MG63 (cell line): ENCODE measurements at places on chromosomes 5 and 9. TPM values are rescaled to one million over a fixed set of nuclear protein-coding genes. Genes with fewer than 3 reads are reported as not detected.

DNA sequence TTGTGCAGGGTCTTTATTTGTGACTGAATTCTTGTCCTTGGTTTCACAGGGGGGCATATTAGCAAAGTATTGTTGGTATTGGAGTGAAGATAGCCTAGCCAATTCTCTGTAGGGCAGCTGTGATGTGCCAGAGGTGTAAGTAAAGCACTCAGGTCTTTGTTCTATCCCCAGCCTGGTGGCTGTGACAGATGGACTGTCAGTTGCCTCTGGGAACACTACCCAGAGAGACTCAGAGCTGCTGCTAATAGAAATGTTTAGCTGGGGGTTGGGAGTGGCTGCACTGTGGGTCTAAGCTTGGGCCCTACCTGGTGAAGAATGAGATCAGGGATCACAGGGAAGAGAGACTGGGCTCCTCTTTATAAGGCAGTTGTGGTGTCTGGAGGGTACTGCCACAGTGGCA is 1006.5 kb upstream of the TYRP1 start:
- DNase-seq: no peak

DNA sequence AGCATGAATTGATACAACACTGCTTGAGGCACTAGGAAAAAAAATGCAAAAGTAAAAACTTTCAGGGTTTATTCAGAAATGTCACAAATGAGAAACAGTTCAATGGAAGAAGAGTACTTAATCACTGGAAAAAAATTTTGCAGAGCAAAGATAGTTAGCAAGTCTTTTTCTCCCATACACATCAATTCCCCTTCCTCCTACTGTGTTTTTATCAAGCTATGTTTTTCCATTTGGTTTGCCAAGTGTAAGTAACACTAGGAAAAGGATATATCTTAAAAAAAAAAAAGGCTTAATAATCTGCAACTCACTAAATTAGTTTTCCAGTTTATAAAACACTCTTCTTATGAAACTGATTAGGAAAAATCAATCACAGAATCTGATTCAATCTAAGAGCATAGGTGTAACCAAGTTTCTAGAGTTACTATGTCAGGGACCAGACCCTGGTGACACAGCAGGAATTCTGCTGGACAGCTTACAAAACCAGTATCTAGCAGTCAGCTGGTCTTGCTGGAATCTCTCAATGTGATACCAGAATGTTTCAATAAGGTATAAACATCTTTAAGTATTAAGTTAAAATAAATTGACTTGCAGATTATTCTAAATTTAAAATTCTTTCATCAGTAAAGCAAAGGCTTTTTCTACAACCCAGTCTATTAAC is 34.7 kb downstream of the RNF145 start:
- no peak for DNase-seq

DNA sequence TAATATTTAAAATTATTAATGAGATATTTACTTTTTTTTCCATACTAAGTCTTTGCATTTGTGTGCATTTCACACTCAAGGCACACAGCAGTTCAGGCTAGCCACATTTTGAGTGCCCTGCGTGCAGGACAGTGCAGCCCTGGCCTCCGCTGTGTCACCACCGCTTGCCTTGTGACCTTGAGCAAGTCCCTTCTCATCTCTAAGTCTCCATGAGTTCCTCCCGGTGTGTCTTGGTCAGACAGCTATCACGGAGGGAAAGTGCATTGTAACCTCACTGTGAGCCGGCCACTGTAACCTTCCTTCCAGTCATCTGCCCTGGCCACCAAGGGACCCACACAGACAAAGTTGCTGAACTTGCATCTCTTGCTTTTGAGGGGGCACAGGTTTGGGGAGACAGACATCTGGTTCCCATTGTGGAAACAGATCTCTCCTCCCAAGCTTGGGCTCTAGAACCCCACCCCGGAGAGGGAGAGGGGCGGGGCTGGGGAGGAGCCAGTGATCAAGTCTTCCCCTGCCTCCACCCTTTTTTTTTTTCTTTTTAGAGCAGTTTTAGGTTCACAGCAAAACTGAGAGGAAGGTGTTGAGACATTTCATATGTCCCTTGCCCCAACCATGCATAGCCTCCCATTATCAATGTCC is 96.8 kb downstream of the C9orf50 start:
- DNase-seq: no peak

GRCh38 chr5:102975457-102976182 is 144.3 kb downstream of the GIN1 start:
- DNase-seq: no peak

DNA sequence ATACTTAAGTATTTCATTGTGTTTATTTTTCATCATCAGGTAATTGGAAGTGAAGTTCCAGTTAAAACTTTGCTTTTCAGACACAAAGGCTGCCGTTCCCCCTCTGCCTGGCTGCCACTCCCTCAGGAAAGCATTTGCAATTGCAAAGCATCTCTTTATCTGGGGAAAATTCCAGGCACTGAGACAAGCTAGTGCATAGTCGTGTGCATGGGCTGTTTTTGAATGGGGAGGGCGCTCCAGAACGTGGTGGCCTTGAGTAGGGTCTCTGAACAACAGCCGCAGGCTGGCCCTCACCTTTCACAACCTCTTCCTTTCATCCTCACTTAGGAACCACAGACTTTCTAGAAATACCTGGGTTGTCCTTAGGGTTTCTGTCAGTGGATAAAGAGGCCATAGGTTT is 285.1 kb upstream of the ADAMTS16 start:
- DNase-seq: no peak

GRCh38 chr5:95791751-95792150 is 30.8 kb downstream of the GLRX start:
- no peak for DNase-seq

- no peak for DNase-seq
Observed at GRCh38 chr5:172807766-172808311, 26.2 kb upstream of the ERGIC1 start.

DNA sequence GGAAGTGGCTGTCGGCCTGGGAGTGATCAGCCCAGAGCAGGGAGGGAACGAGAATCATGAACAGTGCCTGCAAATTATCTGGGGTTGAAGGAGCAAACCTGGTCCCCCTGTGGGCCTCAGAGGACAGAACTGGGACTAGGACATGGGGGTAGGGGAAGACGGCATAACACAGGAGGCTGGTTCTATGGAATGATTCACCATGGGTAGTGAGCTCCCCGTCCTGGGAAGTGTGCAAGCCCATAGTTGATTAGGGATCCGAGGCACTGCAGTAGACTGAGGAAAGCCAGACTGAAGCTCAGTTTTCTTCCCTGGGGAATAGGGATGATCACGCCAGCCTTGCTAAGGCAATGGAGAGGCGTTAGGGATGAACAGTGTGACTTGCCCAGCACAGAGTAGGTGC is 5.6 kb downstream of the ADGRD2 start:
- DNase-seq: no peak

COL27A1 gene
- total RNA-seq: 1.1 and 1.3 TPM in 2 replicates
